ENCODE measurements at places on chromosomes 16 and 17. TPM values are rescaled to one million over a fixed set of nuclear protein-coding genes. Genes with fewer than 3 reads are reported as not detected.
A peak's percentile ranks its signal among the peaks of the same experiment; 100 is the strongest.

Gene CCL8
- not detected for total RNA-seq

Gene HSPB9
- total RNA-seq, result not detected

Gene KRT28
- not detected for total RNA-seq

Gene ARL5C
- not detected for total RNA-seq

DNA sequence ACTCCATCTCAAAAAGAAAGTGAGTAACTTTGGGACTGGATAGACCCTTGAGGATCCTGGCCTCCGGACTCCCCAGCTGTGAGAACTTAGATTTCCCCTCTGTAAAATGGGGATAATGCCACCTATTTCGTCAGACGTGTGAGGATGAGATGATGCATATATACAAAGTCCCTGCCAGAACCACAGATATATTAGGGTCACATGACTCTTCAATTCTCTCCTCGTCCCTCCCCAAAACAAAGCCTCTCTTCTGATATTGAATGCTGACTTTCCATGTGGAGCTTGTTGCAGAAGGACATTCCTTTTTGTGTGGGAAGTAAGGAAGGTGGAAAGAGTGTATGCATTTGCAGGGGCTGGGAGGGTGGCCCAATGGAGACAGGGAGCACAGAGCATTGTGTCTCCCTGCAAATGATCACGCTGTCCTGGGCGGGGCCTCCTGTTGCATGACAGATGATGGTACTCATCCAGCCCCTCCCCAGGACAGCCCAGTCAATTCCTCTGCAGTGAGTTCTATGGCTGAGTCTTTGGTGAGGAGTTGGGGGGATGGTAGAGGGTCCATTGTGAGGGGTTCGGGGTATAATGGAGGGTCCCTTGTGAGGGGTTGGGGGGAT, 35.1 kb upstream of the MGAT5B start:
- DNase-seq, result no peak

GRCh38 chr17:4375039-4375748, 8.7 kb upstream of the UBE2G1 start:
- no peak for DNase-seq

- no peak for DNase-seq
These were observed 1.2 kb downstream of the WNT3 start for GRCh38 chr17:46817151-46817900.

- DNase-seq, result no peak
These were observed 27.3 kb downstream of the HIC1 start for GRCh38 chr17:2082003-2082781.

DNA sequence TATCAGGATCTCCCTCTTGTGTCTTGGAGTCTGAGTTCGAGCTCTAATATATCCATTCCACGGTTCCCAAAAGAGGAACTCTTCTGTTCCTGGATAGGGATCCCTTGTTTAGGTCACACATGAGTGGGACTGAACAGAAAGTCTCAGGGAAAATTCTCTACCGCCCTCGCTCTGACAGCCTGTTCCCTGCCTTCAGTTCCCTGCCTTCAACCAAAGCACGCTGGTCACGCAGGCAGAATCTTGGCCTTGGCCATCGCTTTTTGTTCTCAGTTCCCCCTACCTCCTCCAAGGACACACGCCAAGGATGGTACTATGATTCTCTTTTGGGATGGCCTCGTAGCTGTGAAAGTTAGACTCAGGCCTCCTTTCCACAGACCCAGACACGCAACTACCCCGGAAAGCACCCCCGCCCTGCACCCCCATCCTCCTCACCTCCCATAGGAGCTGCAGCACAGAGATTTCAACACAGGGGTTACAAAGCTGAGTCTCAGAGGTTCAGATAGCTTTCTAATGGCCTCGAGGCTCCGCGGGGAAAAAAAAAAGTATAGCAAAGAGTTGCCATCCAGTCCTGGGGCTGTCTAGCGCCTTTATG, 1.5 kb upstream of the SHISA6 start:
- no peak for DNase-seq

DNA sequence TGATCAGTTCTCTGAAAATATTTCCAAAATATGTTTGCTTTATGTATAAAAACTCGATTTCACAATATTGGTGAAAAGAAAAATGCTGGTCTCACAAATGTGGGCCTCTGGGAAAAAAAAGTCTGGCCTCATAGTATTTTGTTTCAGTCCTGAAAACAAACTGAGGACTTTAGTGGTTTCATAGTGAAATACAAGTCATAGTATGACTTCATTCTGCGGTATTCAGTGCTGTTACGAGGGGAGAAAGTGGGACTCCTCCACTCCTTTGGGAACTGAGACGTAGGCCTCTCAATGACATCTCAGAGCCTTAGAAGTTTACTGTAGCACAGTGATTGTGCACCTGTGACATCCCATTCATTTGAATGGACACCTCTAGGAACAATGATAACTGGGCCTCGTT, 56.0 kb downstream of the CYB561 start:
- peak; percentile 51 for DNase-seq

- no peak for DNase-seq
These were observed 2.6 kb downstream of the SLC16A6 start for GRCh38 chr17:68288375-68288774.

GRCh38 chr16:54657058-54657708, 273.5 kb upstream of the IRX5 start:
- peak; percentile 86 for DNase-seq

DNA sequence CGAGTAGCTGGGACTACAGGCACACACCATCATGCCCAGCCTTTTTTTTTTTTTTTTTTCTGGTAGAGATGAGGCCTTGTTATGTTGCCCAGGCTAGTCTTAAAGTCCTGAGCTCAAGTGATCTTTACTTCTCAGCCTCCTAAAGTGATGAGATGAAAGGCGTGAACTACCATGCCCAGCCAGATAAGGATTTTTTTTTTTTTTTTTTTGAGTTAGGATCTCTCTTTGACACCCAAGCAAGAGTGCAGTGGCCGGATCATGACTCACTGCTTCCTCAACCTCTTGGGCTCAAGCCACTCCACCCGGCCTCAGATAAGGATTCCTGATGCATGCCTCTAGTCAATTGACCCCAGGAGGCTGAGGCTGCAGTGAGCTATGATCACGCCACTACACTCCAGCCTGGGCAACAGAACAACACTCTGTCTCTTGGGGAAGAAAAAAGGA, 11.2 kb upstream of the PLEKHG4 start:
- DNase-seq, result peak; percentile 92

- DNase-seq, result no peak
These were observed 38.7 kb upstream of the RHBDL3 start for GRCh38 chr17:32226886-32227285.

All from HT1080 (cell line).